ENCODE measurements at places on chromosomes 6 and 20.

- DNase-seq, result peak; percentile 52
Measured at GRCh38 chr20:36491901-36492617, 49.3 kb upstream of the MYL9 start.

DNA sequence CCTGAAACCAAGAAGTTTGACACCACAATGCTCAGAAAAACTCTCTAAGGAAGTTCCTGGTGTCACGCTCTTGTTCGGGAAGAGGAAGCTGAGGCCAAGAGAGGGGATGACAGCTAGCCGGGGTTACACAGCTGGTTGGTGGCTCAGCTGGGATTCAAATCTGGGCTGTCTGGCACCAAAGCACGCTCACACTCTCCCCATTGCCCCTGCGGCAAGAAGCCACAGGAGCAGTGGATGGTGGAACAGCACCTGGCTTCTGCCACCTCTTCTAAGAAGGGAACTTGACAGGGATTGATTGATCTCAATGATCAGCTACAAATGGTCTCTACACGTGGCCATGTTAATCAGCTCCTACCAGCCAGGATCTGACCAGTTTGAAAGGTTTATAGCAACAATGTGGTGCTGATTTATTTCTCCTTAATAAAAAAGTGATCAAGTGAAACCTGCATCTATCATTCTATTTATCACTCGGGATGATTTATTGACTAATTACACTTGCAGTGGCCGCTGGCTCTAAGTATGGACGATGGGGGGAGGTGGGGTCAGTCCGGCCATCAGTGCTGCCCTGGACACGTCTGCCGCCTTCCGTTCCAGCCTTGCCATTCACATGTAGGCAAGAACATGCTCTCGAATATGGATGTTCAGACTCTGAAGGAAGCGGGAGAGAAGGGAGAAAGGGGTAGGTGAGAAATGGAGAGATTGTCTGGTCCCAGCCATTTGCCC, 71.9 kb upstream of the TOP1 start:
- DNase-seq, result no peak

- DNase-seq, result no peak
Measured at GRCh38 chr20:47773371-47773786, 11.9 kb downstream of the SULF2 start.

DNA sequence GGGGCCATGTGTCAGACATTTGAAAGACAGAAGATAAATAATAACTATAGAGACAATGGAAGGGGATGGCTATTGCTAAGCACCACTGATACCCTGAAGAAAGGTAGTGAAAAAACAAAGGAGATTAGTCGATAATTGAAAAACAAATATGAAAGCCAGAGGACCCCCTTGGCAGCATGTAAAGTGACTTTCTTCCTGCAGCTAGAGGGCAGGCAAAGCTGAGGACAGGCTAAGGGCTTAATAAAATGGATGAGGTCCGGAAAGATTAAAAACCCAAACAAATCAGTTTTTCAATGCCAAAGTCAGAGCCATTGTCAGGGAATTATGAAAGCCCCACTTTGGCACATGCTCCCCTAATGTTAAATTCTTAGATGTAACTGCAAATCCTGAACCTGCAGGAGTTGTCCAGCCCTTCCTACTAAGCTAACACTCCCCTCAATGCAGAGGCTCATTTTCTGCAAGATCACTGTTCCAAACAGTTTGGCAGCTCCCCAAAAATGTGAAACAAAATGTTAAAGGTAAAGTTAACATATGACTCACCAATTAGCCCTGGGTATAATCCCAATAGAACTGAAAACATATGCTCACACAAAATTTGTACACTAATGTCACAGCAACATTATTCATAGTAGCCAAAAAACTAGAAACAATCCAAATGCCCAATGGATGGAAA, 1177.9 kb downstream of the GRIK2 start:
- DNase-seq, result no peak

GRCh38 chr20:4717816-4718570, 3.7 kb upstream of the PRND start:
- no peak for DNase-seq

DNA sequence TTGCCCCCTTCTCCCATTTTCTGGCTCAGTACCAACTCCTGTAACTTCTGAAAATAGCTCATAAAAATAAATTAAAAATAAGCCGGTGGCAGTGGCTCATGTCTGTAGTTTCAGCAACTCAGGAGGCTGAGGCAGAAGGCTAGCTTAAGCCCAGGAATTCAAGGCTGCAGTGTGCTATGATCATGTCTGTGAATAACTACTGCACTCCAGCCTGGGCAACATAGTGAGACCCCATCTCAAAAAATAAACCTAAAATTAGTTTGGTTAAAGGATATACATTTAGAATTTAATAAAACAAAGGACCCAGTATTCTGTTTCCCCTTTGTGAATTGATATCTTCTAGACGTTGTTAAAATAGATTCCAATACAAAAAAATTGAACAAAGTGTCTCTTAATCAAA, 10.5 kb downstream of the PRDM13 start:
- DNase-seq, result no peak

GRCh38 chr20:59428441-59429205, 128.2 kb downstream of the EDN3 start:
- no peak for DNase-seq

- DNase-seq, result no peak
Measured at GRCh38 chr6:34130862-34131261, 15.0 kb downstream of the GRM4 start.

DNA sequence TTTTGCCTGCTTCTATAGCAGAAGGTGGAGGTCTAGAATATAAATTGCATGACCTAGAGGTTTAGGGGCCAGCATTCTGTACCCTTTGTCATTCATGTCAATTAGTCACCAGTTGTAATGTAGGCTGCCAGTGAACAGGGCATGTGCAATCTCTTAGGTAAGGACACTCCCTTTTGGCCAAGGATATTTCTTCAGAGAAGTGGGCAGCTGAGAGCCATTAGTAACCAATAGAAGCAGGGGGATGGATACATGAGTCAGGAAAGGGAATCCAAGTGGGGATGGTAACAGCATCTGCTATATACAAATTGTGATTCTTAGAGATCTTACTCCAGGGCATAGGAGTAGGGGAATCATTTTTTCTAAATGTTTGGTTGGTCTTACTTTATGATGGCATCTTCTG, 494.2 kb upstream of the JAG1 start:
- no peak for DNase-seq

DNA sequence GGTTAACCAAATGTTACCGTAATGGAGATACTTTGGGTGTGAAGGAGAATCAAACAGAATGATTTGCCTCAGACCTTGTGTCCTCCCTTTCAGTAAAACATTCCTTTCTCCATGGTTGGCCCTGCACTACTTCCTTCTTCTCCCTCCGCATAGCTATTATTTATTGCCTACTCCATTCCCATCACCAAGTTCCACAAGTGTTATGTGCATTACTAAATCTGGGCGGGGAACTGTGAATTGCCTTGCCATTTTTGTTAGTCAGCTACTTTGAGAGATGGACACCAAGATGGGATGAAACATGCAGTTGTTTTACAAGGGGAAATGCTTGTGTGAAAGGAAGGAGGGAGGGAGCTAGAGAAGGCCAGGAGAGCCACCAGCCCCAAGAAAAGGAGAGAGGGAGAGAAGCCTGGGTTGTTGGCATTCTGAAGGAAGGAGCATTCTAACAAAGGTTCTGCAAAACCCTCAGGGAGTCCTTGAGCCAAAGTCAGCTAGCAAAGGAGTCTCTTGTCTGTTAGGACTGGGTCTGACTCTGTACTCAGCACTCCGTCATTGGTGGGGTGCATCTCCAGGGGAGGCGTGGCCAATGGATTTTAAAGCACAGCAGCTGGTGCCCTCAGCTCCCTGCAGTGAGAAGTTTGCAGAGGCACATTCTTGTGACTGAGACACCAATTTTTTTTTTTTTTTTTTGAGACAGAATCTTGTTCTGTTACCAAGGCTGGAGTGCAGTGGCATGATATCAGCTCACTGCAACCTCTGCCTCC, 83.6 kb upstream of the CHD6 start:
- no peak for DNase-seq

DNA sequence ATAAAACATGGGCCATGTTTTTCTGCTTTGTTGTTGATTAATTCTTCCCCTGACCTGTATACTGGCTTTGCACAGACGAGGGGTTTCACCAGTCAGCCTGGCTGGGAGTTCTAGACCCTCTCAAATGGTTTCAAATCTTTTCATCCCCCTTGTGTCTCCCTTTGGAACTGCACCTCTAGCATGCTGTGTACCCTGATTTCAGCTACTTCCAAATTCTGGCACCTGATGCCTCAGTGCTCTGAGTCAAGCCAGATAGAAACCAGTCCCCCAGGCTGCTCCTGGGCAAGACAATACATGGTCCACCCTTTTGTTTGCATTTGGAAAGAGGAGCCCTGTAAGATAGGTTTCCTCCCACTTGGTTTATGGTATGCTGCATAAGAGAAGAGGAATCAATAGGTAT, 290.2 kb downstream of the BTBD3 start:
- DNase-seq, result no peak

DNA sequence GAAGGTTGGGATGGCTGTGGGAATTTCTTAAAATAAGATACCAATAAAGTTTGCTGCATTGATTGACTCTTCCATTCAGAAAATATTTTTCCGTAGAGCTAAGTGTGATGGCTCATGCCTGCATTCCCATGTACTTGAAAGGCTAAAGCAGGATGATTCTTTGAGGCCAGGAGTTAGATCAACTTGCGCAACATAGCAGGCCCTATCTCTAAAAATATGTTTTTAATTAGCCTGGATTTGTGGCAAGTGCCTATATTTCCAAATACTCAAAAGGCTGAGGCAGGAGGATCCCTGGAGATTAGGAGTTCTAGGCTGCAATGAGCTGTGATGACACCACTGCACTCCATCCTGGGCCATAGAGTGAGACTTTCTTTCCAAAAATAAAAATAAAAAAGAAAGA, 431.2 kb upstream of the PTCHD4 start:
- no peak for DNase-seq

DNA sequence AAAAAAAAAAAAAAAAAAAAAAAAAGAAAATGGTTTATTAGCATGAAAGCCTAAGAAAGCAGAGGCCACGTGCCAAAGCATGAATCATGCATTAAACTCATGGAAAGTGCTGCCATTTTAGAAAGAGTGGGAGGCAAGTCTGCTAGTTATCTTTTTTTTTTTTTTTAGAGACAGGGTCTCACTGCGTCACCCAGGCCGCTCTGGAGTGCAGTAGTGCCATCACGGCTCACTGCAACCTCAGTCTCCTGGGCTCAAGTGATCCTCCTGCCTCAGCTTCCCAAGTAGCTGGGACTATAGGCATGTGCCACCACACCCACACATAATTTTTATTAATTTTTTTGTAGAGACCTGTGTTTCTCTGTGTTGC, 5.2 kb downstream of the VWA7 start:
- DNase-seq, result no peak

GRCh38 chr20:31566658-31567379, 38.3 kb upstream of the ID1 start:
- no peak for DNase-seq

DNA sequence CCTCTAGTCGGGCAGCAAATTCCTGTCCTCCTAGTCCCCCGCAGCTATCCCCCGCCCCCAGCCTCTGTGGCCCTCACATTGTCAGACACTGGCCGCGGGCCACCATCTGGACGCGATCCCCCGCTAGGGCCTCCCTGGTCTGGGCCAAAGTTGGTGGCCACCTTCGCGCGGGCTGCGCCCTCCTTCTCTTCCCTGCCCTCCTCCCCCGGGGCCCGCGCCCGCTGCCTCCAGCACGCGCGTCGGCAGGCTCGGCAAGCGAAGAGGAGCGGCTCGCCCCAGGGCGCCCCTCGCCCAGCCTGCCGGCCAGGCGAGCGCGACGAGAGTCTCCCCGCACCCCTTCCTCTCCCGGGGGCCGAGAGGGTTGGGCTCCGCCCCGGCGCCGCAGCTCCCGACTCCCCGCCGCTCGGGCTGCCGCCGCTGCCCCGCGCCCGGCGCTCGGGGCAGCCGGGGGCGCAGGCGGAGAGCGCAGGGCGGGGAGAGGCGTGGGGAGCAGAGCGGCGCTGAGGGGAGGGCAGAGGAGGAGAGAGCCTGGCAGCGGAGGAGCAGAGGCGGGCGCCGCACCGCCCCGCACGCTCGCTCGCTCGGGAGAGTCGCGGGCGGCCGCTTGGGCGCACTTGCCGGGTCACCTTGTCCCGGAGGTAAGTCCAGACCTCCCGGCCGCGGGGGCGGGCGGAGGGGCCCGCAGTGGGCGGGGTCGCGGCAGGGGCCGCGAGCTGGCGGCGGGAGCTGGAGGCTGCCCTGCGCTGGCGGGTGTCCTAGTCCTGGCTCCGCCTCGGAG, at the start of gene SYNDIG1:
Gene SYNDIG1 (plus strand): TSS at position 514 of the 778 bp plus-strand sequence. CDS start 73,469 bp downstream, outside the sequence.
- no peak for DNase-seq

- DNase-seq, result no peak
Measured at GRCh38 chr6:150755042-150755441, 110.5 kb upstream of the MTHFD1L start.

- DNase-seq, result no peak
Measured at GRCh38 chr20:62308102-62308822, 5.5 kb downstream of the ADRM1 start.

- DNase-seq, result no peak
Measured at GRCh38 chr20:9989066-9989724, 45.6 kb upstream of the ANKEF1 start.

DNA sequence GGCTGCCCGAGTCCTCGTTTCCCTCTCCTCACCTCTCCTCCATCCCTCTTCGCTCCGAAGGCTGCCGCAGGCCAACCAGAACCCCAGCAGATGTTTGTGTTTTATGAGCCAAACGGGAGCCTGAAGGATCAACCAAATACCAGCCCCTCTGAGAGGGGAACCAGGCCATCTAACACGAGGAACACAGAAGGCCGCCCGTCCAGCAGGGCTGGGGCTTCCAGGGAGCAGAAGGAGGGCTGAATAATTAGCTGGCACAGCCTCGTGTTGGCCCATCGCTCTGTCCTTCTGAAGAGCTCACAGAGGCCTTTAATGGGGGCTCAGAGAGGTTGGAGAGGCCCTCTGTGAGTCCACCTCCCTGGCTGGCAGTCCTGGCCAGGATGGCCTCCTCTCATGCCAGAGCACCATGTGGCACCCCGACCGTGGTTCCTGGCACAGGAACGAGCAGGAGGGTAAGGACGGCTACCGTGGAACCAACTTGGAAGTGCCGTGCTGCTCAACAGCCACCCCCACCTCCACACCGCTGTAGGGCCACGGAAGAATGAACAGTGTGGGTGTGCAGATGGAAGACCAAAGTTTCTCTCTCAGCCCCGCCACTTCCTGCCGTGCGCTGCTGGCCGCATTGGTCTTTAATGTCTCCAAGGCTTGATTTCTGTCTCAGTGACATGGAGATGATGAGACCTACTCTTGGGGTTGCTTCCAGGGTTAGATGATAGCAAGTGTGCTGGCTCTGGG, 155.2 kb downstream of the SCML4 start:
- DNase-seq, result peak; percentile 21

GRCh38 chr6:26360451-26361416, 4.3 kb upstream of the BTN3A2 start:
- no peak for DNase-seq

DNA sequence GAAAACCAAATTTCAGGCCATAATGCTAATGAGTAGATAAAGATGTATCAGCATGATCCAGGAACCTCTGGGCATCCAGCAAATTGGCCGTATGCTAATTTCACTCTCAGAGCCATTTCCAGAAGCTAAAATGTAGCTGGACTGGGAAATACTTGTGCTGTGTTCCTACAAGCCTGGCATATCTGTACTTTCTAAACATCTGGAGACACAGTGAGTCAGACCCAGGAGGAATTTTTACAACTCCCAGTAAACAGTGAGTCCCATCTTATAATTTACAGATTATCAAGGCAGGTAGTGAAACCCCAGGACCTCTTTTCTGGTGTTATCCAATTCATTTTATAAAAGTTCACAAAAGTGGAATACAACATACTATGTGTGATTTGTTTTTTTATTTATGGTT, 683.0 kb upstream of the ADGRB3 start:
- DNase-seq, result no peak

- no peak for DNase-seq
Measured at GRCh38 chr6:131600716-131601115, 27.3 kb downstream of the MED23 start.

GRCh38 chr6:5778317-5778857, 228.3 kb downstream of the NRN1 start:
- DNase-seq, result no peak
